CD4-positive, alpha-beta T cell treated with Interleukin-1 beta for 1 hour (primary cell): ENCODE measurements at places on chromosomes 13 and 19.

- DNase-seq = peak; percentile 47
Measured at GRCh38 chr13:102779436-102780159, 6.0 kb upstream of the TEX30 start.

DNA sequence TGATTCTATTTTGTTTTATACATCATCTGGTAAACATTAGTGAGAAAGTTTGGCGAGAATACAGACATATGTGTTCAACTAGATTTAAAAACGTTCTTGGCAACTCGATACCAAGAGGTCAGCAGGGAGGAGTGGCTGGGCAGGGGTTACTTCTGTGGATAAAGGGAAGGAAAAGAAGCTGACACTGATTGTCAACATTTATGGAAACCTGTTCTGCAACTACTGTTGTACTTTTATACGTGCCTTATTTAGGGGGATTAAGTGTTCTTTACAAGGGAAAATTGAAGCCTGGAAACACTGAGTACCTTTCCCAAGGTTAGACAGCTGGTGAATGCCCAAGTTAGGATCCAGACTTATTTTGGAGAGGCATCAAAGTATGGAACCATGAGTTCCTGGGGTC is 65.0 kb downstream of the MTUS2 start:
- DNase-seq = no peak

DNA sequence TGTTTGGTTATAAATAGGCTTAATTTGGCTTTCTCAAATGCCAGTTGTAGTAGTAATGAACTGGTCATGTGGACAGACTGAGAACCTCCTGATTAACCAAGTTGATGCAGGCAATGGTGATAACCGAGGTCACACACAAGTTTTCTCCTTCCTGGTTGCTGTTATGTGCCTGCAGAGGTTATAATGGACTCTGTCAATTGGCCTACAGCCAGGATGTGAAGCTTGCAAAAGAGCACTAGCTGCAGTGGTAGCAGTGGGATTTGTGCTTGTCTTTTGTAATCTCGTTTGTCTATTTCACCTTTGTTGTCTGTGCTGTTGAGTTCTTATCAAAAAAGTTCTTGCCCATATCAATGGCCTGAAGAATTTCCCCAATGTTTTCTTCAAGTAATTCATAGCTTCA is 20.6 kb downstream of the OR10H3 start:
- no peak for DNase-seq

- DNase-seq = no peak
Measured at GRCh38 chr19:55838906-55839305, 2.6 kb downstream of the NLRP4 start.

DNA sequence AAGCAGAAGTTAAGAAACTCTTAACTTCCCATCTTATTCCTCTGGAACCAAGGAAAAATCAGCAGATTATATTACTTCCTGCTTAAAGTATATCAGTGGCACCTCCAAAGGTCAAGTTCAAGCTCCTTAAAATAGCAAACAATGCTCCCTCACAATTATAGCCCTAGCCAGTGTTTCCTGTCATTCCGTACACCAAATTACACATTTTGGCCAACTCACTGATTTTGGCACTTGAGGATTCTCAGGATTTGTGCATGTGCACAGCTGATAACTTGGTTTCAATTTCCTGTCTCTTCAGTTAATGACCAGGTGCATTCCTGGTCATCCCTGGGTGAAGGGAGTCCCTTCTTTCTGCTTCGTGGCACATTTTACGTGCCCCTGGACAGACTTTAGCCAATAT is 42.0 kb downstream of the TPP2 start:
- DNase-seq = no peak

DNA sequence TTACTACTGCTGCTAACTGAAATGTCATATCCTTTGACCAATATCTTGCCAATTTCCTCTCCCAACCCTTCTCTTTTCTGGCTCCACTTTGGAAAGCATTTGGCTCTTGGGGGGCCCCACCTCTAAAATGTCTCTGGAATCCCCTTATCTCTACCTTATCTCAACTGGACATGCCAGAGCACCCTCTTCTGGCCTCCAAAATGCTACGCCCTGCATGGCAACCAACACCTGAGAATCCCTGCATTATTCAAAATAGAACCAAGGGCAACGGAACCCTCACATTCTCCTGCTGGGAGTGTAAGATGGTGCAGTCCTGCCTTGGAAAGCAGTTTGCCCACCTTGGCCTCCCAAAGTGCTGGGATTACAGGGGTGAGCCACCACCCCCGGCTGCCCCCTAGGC is 35.3 kb downstream of the CERS4 start:
- no peak for DNase-seq

DNA sequence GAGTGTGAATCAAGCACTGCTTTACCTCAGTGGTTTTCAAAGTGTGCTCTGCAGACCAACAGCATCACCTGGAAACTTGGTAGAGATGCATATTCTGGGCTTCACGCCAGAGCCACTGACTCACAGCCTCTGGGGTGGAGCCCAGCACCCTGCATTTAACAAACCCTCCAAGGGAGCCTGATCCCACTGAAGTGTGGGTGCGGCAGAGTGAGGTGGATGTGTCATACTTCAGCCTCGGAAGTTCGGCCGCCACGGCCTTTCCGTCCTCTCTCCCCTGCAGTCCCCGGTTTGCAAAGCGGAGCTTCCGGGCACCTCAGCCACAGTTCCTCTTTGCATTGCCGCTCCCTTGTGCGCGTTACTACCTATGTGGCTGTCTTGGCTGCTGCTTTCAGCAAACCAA is 33.3 kb upstream of the MICU2 start:
- peak; percentile 30 for DNase-seq

GRCh38 chr19:29644210-29644609 is 21.1 kb upstream of the PLEKHF1 start:
- DNase-seq = no peak

DNA sequence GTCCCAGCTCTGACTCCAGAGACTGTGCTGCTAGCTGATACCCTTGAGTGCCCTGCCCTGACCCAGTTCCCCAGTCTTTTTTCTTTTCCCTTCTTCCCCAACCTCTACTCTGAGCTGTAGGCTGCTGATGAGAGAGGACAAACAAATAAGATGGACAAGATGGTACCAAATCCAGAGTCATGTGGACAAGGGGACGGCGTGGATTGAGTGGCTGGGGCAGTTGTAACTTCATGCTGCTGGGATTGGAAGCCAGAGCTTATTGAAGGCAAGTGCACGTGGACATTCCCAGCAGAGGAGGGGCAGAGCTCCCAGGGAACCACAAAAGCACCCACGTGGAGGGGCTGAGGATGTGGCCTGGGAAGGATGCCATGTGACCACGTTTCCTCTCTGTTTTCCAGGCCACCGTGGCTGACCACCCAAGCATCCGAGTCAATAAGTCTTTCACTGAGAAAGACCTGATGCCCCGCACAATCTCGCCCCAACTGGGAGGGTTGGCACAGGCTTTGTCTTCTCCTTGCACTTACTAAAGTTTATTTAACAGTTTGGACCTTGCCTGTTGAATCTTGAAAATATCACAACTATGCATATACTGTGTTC is 323.3 kb upstream of the ZNF507 start:
- no peak for DNase-seq

- peak; percentile 65 for DNase-seq
Measured at GRCh38 chr13:31807090-31807541, 67.8 kb downstream of the RXFP2 start.

DNA sequence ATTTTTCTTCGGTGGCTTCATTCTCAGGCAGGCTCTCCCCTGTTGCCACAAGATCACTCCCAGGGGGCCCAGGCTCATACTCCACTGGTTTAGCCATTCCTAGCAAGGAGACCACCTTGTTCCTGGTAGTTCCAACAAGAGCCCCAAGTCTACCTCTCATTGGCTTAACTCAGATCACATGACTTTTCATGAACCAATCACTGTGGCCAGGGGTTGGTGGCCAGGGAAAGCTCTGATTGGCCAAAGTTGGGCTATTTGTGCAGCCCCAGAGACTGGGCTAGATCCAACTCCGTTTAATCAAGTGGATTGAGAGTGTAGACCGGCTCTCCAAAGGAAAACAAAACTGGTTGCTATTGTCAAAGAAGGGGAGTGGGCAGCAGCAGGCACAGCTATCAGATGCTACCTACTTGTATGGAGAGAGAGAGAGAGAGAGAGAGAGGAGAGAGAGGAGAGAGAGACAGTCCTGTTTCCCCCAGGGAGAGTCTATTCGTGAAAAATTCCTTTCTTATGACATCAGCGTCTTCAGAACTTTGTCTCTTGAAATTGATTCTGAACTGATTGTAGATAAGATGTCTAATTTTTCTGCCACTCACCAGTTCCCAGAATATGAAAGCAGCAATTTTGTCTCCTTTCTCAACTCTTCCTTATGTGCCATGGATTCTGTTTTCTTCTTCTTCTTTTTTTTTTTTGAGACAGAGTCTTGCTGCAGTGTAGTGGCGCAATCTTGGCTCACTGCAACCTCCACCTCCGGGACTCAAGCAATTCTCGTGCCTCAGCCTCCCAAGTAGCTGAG is 5.9 kb downstream of the CEACAM19 start:
- no peak for DNase-seq

GRCh38 chr13:32976056-32976805 is 40.0 kb upstream of the KL start:
- DNase-seq = no peak
